ENCODE measurements at places on chromosomes 2 and 18. TPM values are rescaled to one million over a fixed set of nuclear protein-coding genes. Genes with fewer than 3 reads are reported as not detected.

DNA sequence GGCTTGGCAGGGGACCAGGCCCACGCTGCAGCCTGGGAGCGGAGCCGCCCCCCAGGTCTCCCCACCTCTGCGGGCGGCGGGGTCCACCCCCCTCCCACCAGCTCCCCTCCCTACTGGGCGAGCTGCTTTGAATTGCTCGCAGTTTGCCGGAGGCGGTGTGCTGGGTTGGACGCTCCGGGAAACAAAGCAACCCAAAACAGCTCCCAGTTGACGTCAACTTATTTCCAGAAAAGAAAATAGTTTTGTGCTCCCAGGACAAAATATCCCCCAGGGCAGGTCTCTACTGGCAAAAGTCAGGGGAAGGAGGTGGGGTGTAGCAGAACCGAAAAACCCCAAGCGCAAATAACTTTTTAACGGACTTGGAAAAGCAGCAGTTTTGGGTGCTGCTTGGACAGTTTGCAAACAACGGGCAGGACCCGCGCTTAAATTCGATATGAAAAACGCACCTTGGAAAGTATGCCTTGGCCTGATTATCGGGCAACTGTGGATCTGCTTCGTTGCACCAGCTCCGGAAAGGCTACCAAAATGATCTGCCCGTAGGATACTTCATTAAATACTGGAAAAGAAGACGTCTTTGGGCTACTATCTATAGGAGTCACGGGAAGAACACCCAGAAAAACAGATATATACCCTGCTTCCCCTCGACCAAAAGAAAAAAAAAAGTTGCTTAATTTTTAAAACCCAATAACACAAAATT lies 2.8 kb upstream of the KCTD1 start:
- DNase-seq = no peak

DNA sequence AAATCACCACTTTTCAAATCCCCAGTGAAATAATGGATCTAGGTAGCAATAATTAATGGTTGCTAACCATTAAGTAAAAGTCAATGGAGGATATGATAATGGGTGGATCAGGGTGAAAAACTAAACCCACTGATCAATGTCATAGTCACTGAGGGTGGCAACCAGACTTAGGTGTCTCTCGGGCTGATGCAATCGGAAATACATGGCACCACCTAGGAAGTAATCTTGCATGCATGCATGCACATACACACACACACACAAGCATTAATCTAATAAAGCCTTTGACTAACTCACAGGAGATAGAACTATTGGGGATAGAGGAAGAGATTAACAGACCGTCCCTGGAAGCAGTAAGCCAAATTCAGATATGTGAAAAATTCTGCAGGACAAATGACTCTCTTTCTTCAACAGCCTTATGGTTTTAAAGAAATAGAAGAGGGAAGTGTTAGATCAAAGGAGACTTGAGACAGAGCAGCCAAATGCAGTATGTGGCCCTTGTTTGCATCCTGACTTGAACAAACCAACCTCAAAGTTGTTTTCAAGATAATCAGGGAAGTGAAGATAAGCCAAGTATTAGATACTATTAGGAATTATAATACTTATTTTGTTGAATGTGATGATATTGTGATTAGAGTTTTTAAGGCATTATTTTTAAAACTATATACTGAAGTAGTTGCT lies 186.0 kb upstream of the RMP24 start:
- DNase-seq = no peak

- DNase-seq = no peak
Measured at GRCh38 chr2:46644690-46645385, 165.5 kb downstream of the TMEM247 start.

DNA sequence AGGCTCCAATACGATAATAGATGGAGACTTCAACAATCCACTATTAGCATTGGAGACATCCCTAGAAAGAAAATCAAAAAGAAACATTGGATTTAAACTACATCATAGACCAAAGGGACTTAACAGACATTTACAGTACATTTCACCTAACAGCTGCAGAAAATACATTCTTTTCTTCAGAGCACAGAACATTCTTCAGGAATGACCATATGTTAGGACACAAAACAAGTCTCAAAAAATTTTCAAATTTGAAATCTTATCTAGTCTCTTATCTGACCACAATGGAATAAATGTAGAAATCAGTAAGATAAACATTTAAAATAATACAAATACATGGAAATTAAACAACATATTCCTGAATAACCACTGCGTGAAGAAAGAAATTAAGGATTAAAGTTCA lies 68.7 kb downstream of the STRADB start:
- no peak for DNase-seq

DNA sequence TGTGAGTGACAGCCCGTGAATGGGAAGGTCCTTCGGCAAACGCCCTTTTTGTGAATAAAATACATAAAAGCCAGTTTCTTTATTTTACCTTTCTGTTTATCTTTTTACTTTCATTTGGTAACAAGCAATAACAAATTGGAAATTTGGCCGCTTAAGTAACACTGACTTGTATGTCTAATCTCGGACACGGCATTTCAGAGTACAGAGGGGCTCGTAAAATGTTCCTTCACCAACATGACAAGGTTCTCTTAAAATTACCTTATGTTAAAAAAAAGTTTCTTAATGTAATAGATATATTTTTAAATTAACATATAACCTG lies 558 bp upstream of the NEMP2 start:
- peak; percentile 48 for DNase-seq

- no peak for DNase-seq
Measured at GRCh38 chr2:241352227-241352626, 3.9 kb upstream of the FARP2 start.

- DNase-seq = peak; percentile 92
Measured at GRCh38 chr2:203583701-203584100, 48.6 kb upstream of the RAPH1 start.

GRCh38 chr18:62480927-62481326 lies 41.9 kb upstream of the ZCCHC2 start:
- DNase-seq = no peak

DNA sequence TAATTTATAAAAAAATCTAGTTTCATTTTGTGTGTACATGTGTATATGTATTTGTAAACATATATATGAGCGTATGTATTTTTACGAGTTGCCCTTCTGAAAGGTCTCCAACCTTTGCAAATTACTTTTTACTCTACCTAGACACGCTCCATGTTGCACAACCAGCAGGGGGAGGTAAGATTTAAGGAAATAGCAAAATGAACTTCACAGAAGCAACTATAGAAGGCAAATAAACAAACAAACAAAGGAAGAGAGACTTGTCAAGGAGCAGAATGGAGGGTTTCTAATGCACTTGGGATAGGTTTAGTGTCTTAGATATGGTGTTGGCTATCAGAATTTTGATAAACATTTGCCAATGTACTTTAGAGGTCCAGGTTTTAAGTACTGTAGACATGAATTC lies 820.5 kb upstream of the POU3F3 start:
- DNase-seq = peak; percentile 2

GRCh38 chr18:40148960-40149359 lies 1806.1 kb upstream of the PIK3C3 start:
- DNase-seq = no peak

- DNase-seq = no peak
Measured at GRCh38 chr2:185835974-185836373, 97.4 kb downstream of the FSIP2 start.

DNA sequence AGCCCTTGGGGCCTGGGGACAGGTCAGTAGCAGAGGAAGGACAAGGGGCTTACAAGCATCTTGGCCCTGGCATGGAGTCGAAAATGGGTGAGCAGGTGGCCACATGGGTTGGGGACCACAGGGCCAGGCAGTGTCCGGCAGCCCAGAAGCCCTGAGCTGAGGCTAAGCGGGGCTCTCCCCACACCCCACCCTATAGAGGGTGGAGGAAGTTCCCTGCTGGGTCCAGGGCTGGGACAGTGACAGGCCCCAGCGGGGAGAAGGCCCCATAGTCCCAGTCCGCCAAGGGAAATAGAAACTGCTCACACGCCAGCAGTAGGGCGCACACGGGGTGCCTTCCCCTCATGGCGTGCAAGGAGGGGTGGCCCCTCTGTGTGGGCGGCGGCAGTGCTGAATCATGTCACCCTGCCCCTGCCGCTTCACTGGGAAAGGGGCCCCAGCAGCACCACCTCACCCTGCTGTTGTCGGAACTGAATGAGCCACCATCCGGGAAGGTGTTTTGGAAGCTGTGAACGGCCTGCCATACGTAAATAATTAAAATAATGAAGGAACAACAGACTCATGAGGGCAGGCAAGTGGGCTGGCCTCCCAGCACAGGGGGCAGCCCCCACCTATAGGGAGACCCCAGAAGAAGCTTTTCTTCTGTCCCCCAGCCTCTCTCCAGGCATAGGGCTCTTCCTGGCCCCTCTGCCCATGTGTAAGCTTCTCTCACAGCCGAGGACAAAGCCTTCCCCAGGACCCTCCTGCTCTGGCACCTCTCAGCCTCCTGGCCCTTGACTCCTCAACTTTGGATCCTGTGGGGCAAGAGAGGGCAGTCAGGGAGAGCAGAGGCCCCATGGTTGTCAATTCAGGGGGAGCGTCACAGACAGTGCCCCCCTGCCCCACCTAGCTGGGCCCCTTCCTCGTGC lies 12.7 kb upstream of the DUSP2 start:
- DNase-seq = peak; percentile 63

DNA sequence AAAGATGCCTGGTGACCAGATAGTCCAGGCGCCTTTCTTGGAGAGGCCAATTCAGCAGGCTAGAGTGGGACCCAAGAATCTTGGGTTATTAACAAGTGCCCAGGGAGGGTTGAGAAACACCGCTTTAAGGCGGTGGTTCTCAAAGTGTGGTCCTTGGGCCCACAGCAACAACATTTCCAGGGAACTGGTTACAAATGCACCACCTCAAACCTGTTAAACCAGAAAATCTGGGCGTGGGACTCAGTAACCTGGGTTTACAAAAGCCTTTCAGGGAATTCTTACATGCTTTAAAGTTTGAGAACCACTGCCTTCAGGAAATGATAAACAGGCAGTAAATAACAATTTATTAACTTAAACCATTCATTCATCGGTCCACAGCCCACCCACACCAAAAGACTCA lies 92.5 kb downstream of the SP3 start:
- no peak for DNase-seq

DNA sequence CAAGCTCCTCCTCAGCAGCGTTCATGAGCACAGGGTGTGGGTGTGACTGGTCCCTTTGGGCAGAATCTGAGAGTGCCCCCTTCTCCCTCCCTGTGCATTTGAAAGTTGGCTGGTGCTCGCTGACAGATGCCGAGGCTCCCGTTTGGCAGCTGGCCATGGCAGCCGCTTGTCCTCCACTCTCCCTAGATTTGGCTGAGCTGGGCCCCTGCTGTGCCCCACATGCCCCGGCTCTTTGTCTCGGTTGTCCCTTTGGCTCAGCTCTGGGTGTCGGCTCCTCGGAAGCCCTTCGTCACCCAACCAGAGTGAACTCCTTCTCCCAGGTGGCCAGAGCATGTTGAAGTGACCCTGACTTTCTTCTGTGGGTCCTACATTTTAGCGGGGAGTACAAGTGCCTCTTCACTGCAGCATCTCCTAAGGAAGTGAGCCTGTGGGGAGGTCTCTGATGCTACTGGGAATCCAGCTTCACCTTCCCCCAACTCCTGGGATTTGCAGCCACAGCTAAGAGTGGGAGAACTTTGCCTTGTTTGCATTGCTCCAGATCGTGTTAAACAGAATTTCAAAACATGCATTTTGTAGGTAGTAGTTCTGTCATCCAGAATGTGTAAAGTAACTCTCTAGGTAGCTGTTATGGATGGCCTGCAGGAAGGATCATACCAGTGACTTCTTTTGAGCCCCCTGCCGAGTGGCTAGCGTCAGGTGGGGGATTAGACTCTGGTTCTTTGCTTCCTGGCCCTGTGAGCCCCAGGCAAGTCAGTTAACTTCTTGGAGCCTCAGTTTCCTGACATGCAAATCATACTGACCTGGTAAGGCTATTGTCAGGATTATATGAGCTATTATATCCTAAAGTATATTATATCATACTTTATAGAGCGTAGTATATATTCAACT lies 24.2 kb downstream of the HPCAL1 start:
- DNase-seq = no peak

GRCh38 chr18:23548275-23548674 lies 38.0 kb downstream of the NPC1 start:
- no peak for DNase-seq

DNA sequence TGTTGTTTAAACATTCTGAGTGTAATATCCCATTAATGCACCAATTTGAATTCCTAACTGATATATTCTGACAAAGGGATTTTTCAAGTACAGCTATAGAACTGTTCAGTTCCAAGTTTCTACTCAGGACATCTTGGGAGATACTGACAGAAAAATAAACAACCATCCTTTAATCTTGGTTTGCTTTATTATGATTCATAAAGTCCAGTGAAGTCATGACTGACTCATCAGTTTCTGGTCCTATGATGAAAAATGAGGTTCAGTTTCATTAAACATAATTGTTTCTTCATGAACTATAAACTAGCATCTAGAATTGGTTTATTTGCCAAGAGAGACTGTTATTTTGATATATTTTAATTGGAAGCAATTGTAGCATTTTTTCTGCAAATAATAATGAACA lies 896.2 kb downstream of the CCDC85A start:
- DNase-seq = peak; percentile 5

DNA sequence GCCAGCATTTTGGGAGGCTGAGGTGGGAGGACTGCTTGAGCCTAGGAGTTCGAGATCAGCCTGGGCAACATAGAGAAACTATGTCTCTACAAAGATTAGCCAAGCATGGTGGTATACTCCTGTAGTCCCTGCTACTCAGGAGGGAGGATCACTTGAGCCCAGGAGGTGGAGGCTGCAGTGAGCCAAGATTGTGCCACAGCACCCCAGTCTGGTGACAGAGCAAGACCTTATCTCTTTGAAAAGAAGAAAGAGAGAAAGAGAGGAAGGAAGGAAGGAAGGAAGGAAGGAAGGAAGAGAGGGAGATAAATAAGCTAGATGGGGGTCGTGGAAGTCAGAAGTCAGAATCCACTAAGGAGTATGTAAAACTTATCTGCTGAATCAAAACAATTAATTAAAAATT lies 16.2 kb downstream of the GPR75 start:
- DNase-seq = no peak

- no peak for DNase-seq
Measured at GRCh38 chr2:73257425-73258125, 23.5 kb downstream of the CCT7 start.

GRCh38 chr2:213181712-213182111 lies 30.3 kb upstream of the IKZF2 start:
- no peak for DNase-seq

DNA sequence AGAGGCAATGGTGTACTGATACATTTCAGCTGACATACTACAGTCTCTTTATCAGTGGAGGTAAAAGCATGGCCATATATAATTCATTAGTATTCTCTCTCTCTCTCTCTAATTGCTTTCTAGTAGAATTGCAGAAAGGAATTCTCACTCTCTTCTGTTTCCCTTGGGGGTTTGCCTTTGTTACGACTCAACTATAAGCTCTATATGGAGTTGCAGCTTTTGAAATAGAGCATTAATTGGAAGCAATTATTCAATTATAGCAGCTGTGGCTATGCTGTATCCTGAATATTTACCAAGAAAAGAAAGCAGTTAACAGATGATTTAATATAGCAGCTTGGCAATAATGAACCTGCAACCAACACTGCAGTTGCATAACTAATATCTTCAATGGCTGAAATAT lies 132.7 kb upstream of the STON1 start:
- no peak for DNase-seq

The EMILIN2 gene
- 30.2 TPM for total RNA-seq

The RND3 gene
- 271 TPM for total RNA-seq

The EGR4 gene
- total RNA-seq = not detected

The CDH2 gene
- total RNA-seq = 165 TPM

The SERPINB5 gene
- total RNA-seq = not detected

The PNKD gene
- total RNA-seq = 28.6 TPM

The COX7A2L gene
- 220 TPM for total RNA-seq

The IL36G gene
- not detected for total RNA-seq
